NCI-H524 (cell line): ENCODE measurements at places on chromosomes 2 and 18.
A peak's percentile ranks its signal among the peaks of the same experiment; 100 is the strongest.

DNA sequence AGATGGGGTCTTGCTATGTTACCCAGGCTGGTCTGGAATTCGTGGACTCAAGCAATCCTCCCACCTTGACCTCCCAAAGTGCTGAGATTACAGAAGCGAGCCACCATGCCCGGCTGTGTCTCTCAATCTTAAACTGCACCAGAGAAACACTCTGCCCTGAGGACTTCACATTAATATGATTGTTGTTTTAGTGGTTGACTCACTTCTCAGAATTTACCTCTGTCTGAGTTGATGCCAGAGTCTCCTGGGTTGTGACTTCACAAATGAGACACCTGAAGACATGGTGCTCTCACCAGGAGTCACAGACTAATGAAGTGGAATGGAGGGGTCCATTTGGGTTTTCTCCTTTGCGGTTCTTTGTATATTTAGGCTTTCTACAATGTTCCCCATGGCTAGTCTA lies 61.0 kb upstream of the TGIF1 start:
- no peak for DNase-seq

- DNase-seq = peak; percentile 29
Measured at GRCh38 chr2:159797543-159798375, at the start of gene CD302. Gene CD302 (minus strand): TSS chr2:159798208. CDS start chr2:159798198, 10 bp downstream.

- peak; percentile 49 for DNase-seq
Measured at GRCh38 chr2:116510117-116510671, 1304.3 kb upstream of the DDX18 start.

GRCh38 chr2:150325656-150326314 lies 161.7 kb downstream of the RND3 start:
- no peak for DNase-seq

DNA sequence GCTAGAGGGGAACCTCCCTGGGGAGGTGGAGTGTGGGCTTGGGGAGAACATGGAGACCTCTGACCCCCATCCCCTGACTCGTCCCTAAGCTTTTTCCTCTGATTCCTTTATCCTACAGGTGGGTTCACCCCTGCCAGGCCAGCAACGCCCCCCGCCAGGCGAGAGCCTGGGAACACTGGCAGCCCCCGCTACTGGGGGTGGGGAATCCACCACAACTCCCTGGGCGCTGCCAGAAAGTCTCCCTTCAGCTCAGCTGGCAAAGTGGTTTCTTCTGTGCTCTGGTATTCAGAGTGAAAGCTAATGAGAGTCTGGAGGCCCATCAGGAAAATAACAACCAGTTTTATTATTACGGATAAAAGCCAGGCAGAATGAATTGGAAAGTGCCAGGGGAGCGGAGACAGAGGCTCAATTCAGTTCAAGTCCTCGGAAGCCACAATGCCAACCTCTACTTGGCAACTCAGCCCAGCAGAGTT lies 2.8 kb downstream of the DIPK1C start:
- DNase-seq = no peak

DNA sequence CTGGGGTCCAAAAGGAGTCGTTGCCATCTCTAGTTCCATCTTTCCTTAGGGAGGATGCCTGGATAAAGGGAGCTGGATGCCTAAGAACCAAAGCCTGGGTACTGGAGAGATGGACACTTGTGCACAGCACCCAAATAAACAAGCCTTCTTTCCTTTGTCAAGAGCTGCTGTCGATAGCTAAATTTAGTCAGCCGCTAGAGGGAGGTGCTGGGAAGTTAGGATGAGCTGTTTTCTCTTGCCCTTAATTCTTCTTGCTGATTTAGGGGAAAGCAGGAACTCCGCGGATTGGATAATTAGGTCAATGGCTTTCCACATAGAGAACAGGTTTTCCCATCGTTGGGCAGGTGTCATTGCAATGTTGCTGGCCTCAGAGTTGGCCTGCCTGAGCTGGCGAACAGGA lies 30.9 kb upstream of the SERPINB12 start:
- no peak for DNase-seq

- no peak for DNase-seq
Measured at GRCh38 chr18:68855491-68855890, 57.6 kb downstream of the CCDC102B start.

GRCh38 chr2:104443145-104443544 lies 410.8 kb upstream of the POU3F3 start:
- DNase-seq = no peak

DNA sequence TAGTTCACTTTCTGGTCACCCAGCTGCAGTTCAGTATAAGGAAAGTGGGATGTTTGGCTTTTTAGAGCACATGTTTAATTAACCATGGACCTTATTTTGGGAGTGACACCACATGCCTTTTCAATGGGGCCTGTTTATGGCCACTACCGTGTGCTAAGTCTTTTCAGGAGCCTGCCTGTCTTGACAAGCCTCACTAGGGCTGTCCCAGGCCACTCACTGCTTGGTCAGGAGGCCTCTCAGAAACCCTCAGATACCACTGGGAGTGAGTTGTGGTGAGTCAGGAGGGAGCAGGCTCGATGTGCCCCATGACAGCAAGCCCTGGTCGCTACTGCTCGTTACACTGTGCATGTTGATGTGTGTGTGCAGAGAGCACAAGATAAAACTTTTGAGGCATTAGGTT lies 123.0 kb downstream of the MAP4K4 start:
- DNase-seq = no peak

GRCh38 chr2:59560769-59561168 lies 992.7 kb downstream of the BCL11A start:
- DNase-seq = peak; percentile 5

GRCh38 chr2:14285812-14286211 lies 346.7 kb upstream of the LRATD1 start:
- DNase-seq = no peak

DNA sequence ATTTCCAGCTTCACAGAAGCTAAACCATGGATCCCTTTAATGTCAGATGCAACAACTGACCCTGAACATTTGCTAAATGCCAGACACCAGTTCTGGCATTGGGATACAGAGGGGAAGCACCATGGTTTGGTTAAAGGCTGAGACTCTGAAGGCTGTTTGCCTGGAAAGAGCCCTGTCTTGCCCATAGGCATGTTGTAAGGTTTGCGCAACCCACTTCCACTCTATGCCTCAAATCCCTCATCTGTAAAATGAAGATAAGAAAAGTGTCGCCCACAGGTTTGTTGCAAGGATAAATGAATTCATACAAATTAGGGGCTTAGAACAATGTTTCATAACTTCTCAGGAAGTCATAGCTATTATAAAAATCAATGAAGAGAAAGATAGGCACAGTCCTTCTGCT lies 380.9 kb upstream of the GYPC start:
- no peak for DNase-seq
